ENCODE measurements at places on chromosomes 5 and 9.

DNA sequence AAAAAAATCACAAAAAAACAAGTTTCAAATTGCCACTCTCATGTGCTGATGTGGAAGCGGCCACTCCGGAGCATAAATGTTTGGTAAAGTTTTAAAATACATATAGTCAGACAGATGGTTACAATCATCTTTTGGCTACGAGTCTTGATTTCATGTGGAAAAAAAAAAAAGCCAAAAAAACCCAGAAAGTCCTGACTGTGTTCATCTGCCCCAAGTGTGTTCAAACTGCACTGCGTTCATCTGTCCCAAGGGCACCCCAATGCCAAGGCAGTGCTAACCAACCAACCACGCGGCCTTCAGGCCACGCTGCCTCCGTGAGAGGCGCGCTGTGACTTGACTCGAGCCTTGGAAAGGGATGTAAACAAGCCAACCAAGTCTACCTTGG lies 127.1 kb downstream of the MYO10 start:
- no peak for DNase-seq

DNA sequence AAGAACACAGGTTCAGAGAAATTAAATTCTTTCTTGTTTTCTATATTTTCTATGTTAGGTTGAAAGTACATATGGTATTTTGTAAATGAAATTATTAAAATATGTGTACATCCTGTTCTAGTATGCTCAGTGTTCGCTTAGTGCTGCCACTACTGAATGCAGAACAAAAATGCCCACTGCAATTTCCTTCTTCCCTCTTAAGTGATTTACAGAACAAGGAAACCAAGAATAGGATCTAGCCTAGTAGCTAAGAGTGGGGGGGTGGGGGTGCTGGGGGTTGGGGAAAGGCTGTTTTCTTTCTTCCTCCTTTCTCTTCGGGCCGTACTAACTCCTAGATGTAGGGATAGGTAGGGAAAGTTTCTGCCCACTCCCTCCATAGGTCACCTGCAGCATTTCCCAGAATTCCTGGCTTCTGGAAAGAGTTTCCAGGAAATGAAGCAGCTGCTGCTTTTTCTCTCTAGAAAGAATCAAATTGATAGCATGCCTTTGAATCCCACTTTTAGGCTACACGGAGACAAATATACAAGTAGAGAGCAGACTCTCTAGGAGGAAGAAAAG lies 15.7 kb downstream of the SPATA9 start:
- no peak for DNase-seq

- no peak for DNase-seq
Observed at GRCh38 chr9:18501949-18502348, 28.0 kb downstream of the ADAMTSL1 start.

GRCh38 chr5:169785771-169786618 lies 148.9 kb downstream of the DOCK2 start:
- no peak for DNase-seq

GRCh38 chr9:3008091-3008490 lies 164.2 kb upstream of the PUM3 start:
- no peak for DNase-seq

- no peak for DNase-seq
Observed at GRCh38 chr9:3962496-3962895, 337.4 kb downstream of the GLIS3 start.

- no peak for DNase-seq
Observed at GRCh38 chr9:15697446-15697851, 144.6 kb downstream of the CCDC171 start.

GRCh38 chr9:132409828-132410528 lies at the start of gene CFAP77:
Gene CFAP77, plus strand, starts transcription at chr9:132410211. Its CDS starts 61 bp downstream, at chr9:132410272.
- no peak for DNase-seq

DNA sequence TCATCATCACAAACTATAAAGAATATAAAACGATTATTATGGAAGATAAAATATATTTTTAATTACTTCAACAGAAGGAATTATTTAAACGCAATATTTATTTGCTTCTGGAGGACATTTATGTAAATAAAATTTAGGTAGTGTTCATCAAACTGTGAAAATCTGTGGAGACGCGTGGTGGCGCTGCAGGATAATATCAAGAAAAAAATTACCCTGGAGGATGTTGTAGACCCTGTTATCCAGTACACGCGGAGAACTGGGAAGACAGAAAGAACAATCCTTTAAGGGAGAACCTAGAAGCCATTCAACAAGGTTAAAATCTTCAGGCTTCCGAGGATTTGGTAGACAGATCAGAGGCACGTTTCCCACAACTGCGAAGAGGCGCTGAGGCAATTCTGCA lies at the start of gene PCDHB12:
Gene PCDHB12, plus strand, starts transcription at position 242 of the 400 bp plus-strand sequence. CDS start 189 bp downstream, outside the sequence.
- no peak for DNase-seq

GRCh38 chr5:143495110-143495509 lies 91.6 kb upstream of the NR3C1 start:
- no peak for DNase-seq

DNA sequence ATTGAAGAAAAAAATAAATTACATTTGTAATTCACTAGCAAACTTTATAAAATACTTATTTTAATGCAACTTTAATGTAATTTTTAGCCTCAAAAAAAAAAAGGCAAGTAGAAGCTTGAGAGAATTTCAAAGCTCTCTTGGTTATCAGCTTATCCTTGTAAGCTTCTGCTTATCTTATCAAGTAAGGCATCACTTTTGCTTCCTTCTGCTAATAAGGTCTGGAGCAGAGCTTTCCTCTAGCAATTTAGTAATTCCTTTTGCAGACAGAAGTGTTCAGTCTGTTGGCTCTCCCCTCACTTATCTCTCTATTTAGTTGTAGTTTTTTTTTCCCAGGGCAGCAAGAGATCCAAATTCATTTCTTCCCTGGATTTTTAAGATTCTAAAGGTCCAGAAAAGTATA lies 525.0 kb downstream of the ISL1 start:
- no peak for DNase-seq

- DNase-seq, result no peak
Observed at GRCh38 chr9:113707953-113708695, 168.0 kb upstream of the ZNF618 start.

All from effector memory CD8-positive, alpha-beta T cell (primary cell).